ENCODE measurements at places on chromosomes 4 and X.
A peak's percentile ranks its signal among the peaks of the same experiment; 100 is the strongest.

DNA sequence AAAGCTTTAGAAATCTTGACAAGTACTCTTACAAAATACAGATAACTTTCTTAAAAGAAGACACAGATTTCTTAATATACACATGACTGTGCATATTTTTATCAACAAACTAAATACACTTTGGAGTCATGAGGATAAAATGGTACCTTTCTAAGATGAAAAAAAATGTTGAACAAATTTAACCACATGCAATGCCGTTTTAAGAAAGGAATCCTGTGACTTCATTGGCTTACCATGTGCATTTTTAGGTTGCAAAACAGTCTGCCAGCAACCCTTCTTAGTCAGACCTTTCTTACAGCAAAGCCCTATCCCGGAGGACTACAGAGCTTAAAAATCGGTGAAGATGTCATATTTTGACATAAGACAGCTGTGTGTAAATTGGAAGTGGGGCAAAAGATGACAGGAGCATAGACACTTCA lies 51.7 kb downstream of the GASK1B start:
- DNase-seq = peak; percentile 68

- no peak for DNase-seq
Observed at GRCh38 chrX:13013363-13014110, 30.9 kb downstream of the FAM9C start.

GRCh38 chr4:68175562-68176155 lies 46.0 kb upstream of the TMPRSS11F start:
- DNase-seq = peak; percentile 81

- no peak for DNase-seq
Observed at GRCh38 chr4:17081179-17081578, 182.7 kb upstream of the LDB2 start.

GRCh38 chr4:70943114-70943513 lies 40.9 kb downstream of the MOB1B start:
- DNase-seq = no peak

- no peak for DNase-seq
Observed at GRCh38 chrX:84721416-84721815, 219.2 kb upstream of the HDX start.
